Lower lobe of right lung (tissue), 2 donors: ENCODE measurements at places on chromosomes 1 and 21.

GRCh38 chr1:11438996-11439395 is 40.0 kb upstream of the DISP3 start:
- no peak for DNase-seq

- DNase-seq, result no peak
These were observed 27.6 kb downstream of the C2CD2 start for GRCh38 chr21:41926117-41926806.

GRCh38 chr1:172147541-172147940 is 272.9 kb upstream of the C1orf105 start:
- DNase-seq, result no peak

- no peak for DNase-seq
These were observed 10.3 kb downstream of the LIX1L start for GRCh38 chr1:145947551-145947950.

DNA sequence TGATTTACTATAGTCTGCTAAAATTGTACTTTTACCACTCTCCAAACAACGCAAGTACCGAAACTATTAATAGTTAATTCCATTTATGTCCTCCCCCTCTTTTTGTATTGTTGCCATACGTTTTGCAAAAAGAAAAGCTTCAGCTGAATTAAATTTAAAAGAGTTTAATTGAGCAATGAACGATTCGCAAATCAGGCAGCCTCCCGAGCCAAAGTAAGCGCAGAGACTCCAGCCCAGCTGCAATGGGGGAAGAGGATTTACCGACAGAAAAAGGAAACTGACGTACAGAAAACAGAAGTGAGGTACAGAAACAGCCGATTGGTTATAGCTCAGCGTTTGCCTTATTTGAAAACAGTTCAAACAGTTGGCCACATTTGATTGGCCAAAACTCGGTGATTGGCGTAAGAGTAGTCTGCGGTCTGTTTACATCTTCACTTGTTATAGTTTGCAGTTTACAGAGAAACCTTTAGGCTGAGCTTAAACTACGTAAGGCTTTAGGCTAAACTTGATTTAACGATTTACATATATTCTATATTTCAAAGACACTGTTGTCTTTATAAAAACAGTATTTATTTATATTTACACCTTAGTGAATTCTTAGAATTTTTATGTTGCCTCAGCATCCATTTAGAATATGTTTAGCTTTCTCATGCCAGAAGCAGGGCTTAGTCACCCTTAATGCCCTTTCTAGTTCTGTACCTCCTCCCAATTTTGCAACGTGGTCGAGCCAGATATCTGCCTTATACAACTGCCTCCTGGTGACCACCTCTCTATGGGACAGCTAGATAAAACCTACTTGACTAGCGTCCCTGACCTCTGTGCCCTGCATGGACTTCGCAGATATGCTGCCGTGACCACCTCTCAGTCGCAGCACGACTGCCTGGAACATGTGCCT is 23.8 kb downstream of the CR1 start:
- DNase-seq, result no peak

DNA sequence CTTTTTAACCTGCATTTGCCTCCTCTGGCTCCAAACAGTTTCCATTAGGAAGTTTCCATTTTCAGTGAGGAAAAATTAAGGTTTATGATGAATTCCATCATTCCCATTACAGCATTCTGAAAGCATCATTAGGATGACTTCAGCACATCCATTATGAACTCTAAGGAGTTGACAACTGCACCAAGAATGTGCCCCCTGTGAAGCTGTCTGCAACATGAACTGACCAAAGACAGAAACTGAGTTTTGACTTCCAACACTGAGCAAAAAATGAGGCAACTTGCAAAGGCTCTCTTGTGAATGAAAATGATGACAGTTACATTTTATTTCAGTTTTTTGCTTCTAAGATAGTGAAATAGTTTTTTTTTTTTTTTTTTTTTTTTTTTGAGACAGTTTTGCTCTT is 18.3 kb upstream of the KCNE1 start:
- DNase-seq, result no peak

GRCh38 chr1:174966008-174966572 is 33.7 kb upstream of the CACYBP start:
- DNase-seq, result no peak

DNA sequence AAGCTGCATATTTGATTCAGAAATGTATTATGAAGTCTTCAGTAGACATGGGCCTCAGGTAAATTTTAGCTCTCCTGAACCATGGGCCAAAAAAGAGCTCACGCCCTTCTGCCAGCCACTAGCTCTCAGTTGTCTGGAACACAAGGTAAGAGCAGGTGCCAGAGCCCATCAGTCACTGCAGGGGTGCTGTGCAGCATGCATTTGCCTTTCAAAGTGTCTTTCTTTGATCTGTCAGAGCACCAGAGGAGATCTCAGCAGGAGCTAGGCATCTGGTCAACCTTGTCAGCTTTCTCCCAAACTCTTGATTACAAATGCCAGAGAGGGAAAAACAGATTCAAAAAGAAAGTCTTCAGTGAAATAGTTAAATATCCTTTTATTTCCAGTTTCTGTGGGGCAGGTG is 332.3 kb downstream of the COL11A1 start:
- DNase-seq, result no peak

GRCh38 chr1:54850737-54851136 is 36.3 kb downstream of the DHCR24 start:
- DNase-seq, result no peak

DNA sequence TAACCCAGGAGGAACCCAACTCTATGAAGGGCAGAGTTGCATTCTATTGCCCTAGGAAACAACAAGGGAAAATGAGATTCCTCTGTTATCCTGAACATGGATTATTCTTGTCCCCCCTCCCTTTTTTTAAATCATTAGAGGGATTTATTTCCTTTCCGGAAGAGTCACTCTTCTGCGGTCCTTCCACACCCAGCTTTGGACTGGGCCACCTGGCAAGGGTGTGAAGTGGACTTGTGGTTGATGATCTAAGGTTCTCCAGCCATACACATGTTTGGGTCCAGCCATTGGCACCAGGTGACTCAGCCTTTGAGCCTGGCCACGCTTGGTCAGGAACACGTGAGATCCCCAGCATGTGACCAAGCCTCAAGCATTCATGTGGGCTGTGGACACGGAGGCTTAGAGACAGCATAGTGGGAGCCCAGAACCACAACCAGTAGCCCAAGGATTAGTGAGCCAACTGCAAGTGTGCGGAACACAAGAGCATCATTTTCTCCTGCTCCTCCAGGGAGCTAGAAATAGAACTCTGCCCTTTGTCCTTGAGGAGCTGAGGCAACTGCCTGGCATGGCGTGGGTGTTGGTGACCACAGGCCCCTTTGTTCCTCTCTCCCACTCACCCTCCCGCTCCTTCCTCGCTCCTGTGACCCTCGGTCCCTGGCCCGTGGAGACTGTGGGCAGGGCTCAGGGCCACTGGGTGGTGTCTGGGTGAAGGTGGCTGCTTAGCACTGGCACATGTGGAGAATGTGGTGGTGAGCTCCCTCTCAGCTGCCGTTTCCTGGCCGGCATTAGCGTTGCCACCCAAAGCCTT is 50.1 kb downstream of the NENF start:
- peak; percentile 85 for DNase-seq

DNA sequence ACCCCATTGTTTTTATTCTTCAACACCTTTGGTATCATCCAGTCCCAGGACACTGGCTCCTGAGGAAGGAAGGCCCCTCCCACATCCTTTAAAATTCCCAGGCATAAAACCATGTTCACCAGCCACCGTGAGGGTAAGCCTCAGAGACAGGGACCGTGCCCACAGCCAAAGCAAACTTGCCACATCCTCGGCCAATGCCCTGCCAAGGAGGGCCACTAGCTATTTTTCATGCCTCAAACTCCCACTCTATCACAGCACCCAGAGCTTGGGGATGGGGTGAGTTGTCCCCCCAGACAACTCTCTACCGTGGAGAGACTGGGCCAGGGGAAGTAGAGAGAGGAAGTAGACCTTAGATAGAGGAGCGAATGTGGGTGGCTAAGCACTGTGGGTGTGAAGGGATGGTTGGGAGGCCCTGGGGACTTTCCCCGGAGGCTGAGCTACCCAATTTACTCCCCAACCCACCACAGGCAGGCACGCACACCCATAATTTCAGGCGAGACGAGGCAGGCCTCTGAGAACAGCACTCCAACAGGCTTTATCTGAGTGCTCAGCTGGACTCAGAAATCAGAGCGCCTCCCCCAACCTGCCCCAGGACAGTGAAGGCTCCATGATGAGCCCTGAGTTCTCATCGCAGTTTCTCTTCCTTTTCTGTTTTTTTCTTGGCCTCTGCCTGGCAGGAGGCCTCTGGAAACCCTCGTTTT is 15.9 kb upstream of the BTG2 start:
- DNase-seq, result peak; percentile 72

DNA sequence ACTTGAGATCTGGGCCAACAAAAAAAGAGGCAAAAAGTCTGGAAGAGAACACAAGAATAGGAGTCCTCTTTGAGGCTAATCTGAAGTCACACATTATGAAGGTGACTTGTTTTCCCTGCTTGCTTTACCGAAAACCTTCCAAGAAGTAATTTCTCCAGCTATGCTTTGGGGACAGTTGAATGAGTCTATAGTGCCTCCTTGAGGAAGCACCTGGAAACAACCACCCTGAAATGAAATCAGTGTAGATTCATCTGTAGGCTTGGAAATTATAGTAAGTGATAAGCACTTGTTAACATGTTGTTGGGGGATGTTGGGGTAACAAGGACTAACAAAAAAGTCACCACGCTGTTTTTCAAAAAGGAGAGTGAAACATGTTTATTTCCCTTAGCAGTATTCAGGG is 23.4 kb upstream of the RPTN start:
- no peak for DNase-seq

DNA sequence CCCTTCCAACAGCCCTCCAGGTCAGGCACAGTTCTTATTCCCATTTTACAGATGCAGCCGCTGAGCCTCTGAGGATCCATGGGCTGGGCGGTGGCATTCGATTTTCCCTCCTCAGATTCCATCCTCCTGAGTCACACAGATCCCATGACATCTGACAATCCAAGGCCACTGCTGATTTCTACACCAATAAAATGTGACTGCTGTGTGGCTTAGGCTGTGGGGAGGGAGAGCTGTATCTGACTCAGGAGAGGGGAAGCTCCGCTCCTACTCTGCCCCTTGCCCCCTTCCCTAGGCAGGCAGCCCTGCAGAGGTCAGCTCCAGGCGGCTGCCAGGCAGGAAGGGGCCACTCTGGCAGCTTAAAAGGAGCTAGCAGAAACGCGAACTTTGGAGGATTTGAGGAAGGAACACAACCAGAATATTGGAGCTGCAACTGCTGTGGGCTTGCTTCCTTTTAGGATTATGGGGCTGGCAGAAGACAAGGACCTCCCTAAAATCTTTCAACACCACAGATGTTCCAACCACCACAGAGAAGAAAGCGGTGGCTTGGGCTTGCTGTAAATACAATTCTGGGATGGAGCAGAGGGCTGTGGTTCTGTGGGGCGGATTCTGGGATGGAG is 50.0 kb downstream of the MRPL37 start:
- DNase-seq, result no peak

- DNase-seq, result no peak
These were observed 95.9 kb downstream of the DDX20 start for GRCh38 chr1:111851552-111851951.

GRCh38 chr1:88655685-88656299 is 28.3 kb upstream of the PKN2 start:
- DNase-seq, result no peak

DNA sequence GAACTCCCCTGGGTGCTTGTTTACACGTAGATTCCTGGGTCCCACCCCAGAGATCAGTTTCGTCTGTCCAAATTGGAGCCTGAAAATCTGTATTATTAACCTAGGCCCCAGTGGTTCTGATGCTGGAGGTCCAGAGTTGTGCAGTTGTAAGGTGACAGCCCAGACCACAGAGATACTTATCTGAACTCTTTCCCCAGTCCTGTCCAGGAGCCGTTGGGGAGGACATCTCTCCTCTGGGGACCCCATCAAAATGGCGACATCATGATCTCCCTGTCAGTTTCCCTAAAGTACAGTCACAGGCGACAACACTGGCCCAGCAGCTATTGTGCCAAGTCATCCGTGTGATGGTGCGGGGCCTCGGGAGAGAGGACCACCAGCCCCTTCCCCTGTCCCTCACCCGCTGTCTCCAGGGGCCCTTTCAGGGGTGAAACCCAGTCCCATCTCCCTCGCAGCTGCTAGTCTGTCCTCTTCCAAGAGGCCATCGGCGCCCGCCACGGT is 749 bp upstream of the EFHD2 start:
- no peak for DNase-seq

- DNase-seq, result no peak
These were observed 536.9 kb upstream of the ADGRL4 start for GRCh38 chr1:79543394-79543793.

DNA sequence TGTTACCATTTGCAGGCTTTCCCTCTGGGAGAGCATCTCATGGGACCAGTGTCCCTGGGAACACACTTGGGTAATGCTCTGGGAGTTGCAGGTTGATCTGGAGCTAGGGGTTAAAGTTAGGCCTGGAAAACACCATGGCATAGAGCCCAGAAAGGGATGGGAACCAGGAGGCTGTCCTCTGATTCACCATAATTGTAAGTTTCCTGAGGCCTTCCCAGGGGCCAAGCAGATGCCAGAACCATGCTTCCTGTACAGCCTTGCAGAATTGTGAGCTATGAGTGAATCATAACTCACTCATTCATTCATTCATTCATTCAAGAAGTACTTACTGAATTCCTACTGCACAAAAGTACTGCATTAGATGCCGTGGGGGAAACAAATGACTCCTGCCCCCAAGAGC is 50.0 kb downstream of the LACTBL1 start:
- DNase-seq, result no peak

- no peak for DNase-seq
These were observed 47.6 kb downstream of the B3GALT5 start for GRCh38 chr21:39660191-39660980.

GRCh38 chr1:48329905-48330304 is 107.4 kb downstream of the SLC5A9 start:
- no peak for DNase-seq

- DNase-seq, result no peak
These were observed 84.5 kb downstream of the BEND5 start for GRCh38 chr1:48692235-48692634.

- DNase-seq, result no peak
These were observed 9.2 kb downstream of the FCRL3 start for GRCh38 chr1:157691285-157691920.

GRCh38 chr1:243294723-243295121 is 38.9 kb downstream of the SDCCAG8 start:
- DNase-seq, result no peak

GRCh38 chr1:209458921-209459320 is 124.6 kb upstream of the CAMK1G start:
- no peak for DNase-seq

GRCh38 chr1:235012436-235013210 is 116.0 kb downstream of the TOMM20 start:
- DNase-seq, result no peak

- no peak for DNase-seq
These were observed 24.8 kb downstream of the RAB4A start for GRCh38 chr1:229295745-229296144.
